ENCODE measurements at places on chromosomes 5 and 9.
A peak's percentile ranks its signal among the peaks of the same experiment; 100 is the strongest.

- peak; percentile 50 for DNase-seq
These were observed 104.5 kb upstream of the CHD1 start for GRCh38 chr5:99033014-99033900.

DNA sequence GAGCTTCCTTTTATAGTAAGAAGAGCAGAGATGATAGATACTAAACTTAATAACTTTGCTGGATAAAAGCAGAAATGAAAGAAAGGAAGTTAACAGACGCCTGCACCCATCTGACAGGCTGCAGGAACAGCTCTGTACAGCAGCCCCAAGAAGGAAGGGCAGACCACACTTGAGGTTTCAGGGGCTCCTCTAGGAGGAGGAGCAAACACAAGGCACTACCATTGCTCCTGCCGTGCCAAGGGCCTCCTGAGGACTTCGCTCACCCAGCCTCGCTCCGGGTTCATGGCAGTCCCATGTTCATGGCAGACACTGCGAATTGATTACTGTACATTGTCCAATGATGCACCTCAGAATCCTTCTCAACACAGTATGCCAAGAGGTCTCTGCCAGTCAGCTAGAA, 85.1 kb downstream of the AMBP start:
- no peak for DNase-seq

DNA sequence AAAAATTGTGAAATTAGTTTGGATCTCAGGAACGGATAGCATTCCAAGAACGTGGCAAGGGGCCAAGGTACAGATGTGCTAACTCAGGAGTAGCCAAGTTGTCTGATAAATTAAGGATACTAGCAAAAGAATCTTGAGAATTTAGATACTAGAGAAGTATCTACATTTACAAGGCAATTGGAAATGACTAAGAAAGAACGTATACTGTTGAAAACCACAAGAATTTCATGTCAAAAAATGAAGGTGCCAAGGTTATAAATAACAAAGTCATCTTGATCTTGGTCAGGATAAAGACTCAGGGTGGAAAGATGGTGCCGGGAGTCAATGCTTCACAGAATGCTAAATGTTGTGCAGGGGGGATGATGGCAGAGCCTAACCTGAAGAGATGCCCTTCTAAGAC, 19.2 kb downstream of the CAPSL start:
- no peak for DNase-seq

- no peak for DNase-seq
These were observed 65.5 kb downstream of the MCTP1 start for GRCh38 chr5:95219411-95219810.

DNA sequence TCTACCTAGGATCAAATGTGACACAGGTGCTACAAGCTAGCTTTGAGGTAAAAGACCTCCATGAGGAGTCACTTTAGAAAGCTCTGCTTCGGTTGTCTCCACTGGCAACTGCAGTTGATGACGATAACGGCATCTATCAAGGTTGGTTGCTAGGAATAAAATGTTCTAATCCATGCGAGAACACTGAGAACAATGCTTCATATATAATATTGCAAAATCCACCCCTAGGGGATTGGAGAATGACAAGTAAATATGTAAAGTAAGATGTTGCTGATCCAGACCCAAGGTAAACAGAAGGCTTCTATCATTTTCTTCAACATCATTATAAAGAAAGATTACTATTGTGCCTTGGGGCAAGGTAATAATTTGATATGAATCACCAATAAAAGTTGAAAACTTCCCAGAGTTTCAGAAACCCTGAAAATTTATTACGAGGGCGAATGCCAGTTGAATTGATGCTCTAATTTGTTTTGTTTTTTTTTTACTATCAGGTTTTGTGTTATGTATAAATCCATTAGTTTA, 1003.4 kb downstream of the CDH18 start:
- DNase-seq = no peak

DNA sequence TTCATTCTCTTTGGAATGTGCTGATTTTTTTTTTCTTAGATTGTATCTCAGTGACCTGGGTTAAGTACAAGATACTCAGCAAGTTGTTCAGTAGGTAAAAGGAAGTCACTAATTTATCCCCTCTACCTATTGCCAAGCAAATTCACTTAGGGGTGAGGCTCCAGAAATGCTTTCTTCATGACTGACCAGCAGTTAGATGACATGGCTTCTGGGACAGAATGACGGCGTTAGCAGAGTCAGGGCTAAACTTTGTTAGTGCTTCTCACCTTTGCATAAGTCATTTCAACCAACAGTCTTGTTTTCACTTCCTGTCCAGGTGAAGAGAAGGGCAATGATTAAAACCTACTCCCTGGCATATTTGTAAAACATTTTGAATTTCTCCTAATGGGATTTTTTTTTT, 20.2 kb upstream of the MTAP start:
- no peak for DNase-seq

DNA sequence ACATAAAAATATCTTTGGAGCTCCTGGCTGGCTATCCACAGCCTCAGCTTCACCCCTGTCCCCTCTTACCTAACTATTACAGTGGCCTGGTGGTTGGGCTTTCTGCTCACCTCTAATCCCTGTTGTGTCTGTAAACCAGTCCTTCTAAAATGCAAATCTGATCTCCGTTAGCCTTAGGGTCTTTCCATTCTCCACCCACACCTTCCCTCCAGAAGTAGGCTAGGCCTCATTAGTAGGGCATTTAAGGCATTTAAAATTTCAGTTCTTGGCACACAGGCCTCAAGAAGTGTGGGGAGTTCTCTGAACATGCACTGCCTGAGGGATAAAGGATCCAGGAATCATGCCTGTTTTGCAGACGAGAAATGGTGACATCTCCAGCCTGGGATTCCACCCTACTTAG, 26.4 kb upstream of the STC2 start:
- DNase-seq = no peak

DNA sequence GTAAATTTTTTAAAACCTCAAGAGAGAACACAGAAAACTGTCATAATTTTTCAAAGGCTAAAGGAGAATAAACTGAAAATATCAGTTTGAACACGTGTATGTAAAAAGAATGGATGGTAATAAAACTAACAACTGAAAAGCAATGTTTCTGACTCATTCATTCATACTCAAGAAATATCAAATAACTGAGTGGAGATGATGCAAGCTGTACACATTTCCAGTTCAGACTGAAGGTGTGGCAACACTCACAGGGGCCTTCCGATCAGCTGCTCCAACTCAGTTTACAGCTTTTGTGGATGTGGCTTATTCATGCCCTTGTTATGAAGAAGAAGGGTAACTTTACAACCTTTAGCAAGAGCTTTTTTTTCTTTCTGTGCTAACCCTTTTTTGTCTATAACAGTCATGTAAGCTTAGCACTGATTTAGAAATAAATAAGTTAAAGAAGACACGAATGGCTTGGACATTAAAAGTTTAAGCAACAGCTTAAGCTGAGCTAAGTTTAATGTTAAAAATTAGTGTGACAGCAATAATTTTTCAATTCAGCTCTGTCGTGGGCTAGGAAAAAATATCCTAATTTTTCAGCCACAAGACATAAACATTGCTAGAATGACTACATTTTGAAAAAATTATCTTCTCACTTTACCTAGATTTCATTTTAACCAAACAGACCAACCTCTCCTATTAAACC, 453.5 kb downstream of the RAB3C start:
- peak; percentile 57 for DNase-seq

DNA sequence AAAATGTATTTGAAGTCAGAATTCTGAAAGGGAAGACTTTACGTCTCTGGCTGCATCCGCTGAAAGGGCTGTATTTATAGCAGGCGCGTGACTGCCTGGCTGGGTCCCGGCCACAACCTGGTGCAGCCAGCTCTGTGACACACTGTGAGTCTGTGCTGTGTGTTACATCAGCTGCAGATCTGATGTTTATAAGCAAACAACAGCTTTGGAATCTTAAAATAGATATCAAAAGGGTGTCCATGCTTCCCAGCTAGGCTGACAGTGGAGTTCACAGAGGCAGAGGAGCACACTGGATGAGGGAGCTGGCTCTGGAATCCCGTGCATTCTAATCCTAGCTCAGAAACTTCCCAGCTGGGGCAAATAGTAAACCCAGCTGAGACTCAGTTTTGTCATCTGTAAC, 433.4 kb upstream of the BRINP1 start:
- DNase-seq = no peak

GRCh38 chr9:94584555-94584954, 9.1 kb downstream of the FBP2 start:
- peak; percentile 39 for DNase-seq
